ENCODE measurements at places on chromosomes 2 and 18.

DNA sequence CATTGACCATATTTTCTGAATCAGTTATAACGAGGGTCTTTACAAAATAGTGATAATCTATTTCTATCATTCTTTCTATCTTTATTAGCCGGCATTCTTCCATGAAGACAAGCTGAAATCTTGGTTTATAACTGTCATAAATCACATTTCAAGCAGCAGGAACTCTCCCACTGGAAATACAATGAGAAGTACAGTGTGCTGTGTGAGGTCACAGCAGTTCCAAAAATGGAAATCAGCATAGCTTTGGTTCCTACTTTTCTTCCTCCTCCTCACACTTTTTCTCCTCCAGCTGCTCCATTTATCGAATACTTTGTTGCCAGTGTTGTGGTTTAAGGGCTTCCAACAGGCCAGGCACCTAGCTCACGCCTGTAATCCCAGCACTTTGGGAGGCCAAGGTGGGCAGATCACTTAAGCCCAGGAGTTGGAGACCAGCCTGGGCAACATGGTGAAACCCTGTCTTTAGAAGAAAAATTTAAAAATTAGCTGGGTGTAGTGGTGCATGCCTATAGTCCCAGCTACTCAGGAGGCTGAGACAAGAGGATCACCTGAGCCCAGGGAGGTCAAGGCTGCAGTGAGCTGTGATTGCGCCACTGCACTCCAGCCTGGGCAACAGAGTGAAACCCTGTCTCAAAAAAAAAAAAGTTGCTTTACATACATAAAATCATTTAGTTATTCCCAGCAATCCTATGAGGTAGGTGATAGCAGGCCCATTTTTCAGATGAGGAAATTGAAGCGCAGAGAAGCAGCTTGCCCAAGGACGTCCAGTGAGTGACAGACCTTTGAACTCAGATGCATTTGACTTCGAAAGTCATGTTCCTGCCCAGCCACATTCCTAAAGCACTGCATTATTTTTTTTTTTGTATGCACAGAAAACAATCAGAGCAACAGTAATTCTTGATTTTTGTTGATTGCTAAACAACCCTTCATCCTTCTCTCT, 34.0 kb upstream of the GPR55 start:
- DNase-seq: no peak

- DNase-seq: no peak
Observed at GRCh38 chr2:224893848-224894247, 148.4 kb downstream of the DOCK10 start.

DNA sequence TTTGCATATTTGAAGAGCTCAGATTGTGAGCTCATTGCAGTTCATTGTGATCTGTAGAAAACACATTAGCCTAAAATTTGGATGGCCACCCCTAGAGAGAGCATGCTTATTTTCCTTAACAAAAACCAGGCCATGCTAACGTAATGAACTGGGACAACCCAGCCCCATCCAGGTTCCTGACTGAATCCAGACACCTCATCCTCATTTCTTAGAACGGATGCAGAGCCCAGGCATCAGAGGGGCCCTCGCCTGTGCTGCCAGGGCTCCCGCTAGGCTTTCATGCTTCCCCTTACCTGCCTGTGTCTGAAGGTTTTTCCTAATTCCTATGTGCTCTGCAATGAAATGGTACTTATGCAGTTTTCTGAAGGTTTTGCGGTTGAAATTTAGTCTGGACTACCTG, 171.1 kb downstream of the CCDC102B start:
- no peak for DNase-seq

DNA sequence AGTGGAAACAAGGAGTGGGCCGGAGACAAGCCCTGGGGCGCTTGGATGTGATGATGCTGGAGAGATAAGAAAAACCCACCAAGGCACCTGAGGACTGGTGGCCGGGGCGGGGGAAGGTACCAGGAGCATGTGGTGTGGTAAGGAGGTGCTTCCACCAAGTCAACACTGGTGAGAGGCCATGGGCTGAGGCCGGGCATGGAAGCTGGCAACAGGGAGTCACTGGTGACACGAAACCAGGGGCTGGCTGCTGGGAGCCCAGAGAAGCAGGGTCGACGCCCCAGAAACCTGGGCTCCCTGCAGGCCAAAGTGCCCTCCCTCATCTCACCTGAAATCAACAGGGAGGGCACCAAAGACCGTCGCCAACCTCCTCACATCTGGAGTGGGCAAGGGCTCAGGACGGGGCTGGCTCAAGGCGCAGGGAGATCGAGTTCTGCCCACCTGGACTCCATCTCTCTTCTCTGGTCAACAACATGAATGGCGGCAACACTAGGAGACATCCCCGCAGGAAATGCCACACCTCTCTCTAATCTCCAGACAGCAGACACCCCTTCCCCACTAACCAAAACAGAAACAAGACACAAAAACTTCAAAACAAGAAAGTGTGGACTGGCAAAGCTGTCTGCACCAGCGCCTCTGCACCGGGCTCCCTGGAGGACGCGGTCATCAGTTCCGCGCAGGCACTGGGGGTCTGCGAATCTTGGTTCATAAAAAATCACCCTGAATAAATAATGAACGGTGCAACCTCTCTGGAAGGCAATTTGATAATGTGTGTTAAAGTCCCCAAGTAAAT, 185.5 kb downstream of the HDAC4 start:
- no peak for DNase-seq

- no peak for DNase-seq
Observed at GRCh38 chr2:101781326-101781725, 83.8 kb downstream of the MAP4K4 start.

DNA sequence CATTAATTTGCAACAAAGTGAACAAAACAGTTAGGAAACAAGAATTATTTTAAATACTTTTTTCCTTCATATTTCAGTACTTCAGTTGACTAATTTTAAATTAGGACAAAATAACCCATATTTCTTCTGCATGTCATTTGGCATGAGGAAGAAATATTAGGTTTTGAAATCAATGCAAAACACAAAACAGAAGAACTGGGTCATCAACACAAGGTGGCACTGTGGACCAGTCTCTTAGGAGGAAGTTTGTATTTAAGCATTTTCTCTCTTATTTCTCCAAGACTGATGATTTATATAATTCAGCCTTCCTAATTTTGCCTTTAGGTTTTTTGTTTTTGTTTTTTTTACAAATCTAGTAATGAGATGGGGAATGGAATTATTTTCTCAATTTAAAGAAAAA, 352.8 kb upstream of the KCNH7 start:
- no peak for DNase-seq

DNA sequence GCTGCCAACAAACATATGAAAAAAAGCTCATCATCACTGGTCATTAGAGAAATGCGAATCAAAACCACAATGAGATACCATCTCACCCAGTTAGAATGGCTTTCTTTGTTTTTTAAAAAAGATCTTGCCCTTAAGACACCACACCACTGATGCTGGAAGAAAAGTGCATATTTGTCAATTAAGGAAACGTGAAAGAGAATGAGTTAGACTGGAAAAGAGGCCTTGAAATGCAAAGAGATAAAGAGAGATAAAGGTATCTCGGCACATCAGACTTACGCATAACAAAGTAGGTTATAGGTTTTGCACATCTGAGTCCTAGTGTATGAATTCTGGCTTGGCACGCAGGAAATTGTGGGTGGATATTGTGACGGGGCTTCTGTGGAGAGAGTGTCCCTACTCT, 149.5 kb downstream of the MTX2 start:
- no peak for DNase-seq

GRCh38 chr18:51491678-51492372, 294.3 kb upstream of the MEX3C start:
- no peak for DNase-seq
